Hematopoietic multipotent progenitor cell treated with erythropoietin and hydrocortisone succinate and interleukin-3 and kit ligand, for 4 days (in vitro differentiated cells): ENCODE measurements at places on chromosomes 16 and 17.

GRCh38 chr17:9204637-9205329 lies 183.5 kb downstream of the NTN1 start:
- peak; percentile 35 for DNase-seq

GRCh38 chr16:2535625-2536013 lies 2.2 kb upstream of the PDPK1 start:
- DNase-seq: no peak

- DNase-seq: no peak
Observed at GRCh38 chr16:1047123-1047522, 25.4 kb upstream of the SSTR5 start.

- DNase-seq: no peak
Observed at GRCh38 chr17:74454197-74455024, 12.0 kb upstream of the CD300A start.

GRCh38 chr16:23433261-23433920 lies 19.6 kb downstream of the COG7 start:
- DNase-seq: no peak

- no peak for DNase-seq
Observed at GRCh38 chr17:2034806-2035540, 5.0 kb downstream of the DPH1 start.

GRCh38 chr16:71966932-71967331 lies 33.3 kb downstream of the PKD1L3 start:
- no peak for DNase-seq

- no peak for DNase-seq
Observed at GRCh38 chr16:5002699-5003143, 31.0 kb downstream of the NAGPA start.

GRCh38 chr16:456891-457483 lies 31.5 kb downstream of the RAB11FIP3 start:
- peak; percentile 58 for DNase-seq

- no peak for DNase-seq
Observed at GRCh38 chr17:39143552-39144093, 7.8 kb downstream of the PLXDC1 start.

GRCh38 chr17:65618516-65618915 lies 57.1 kb upstream of the AXIN2 start:
- no peak for DNase-seq

GRCh38 chr16:51237207-51237606 lies 86.1 kb upstream of the SALL1 start:
- no peak for DNase-seq

DNA sequence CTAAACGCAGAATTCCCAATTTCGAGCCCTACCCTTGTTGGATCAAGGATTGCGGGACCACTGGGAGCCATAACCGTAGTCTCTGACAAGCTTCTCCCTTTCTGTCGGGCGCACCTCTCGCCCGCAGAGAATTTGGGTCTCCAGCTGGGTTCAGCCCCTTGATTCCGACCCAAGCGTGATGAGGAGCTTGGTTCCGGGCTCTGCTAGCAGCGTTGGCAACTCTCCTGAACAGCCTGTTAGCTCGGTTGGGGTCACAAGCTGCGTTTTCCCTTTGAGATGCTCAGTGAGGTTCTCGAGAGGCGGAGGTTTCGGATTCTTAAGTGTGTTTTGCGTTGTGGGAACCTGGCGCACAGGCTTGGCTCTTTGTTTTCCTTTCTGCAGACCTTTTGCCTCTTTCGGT lies 655 bp downstream of the ATXN1L start:
- DNase-seq: peak; percentile 37

DNA sequence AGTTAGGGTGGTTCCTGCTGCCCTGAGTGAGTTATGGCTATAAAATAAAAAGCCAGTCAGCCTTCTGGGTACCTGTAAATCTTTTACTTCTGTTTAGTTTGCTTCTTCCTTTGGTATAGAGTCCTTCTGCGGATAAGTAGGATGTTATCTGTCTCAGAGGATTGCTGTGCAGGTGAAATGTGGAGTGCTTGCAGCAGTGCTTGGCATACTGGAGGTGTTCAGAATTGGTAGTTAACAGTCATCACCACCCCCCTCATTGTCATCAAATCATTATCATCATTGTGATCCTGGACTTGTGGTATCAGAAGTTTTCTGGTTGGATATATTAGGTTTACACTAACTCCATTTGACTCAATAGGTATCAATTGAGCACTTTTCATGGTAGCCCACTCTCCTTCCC lies 2.6 kb downstream of the LCMT1 start:
- DNase-seq: no peak

DNA sequence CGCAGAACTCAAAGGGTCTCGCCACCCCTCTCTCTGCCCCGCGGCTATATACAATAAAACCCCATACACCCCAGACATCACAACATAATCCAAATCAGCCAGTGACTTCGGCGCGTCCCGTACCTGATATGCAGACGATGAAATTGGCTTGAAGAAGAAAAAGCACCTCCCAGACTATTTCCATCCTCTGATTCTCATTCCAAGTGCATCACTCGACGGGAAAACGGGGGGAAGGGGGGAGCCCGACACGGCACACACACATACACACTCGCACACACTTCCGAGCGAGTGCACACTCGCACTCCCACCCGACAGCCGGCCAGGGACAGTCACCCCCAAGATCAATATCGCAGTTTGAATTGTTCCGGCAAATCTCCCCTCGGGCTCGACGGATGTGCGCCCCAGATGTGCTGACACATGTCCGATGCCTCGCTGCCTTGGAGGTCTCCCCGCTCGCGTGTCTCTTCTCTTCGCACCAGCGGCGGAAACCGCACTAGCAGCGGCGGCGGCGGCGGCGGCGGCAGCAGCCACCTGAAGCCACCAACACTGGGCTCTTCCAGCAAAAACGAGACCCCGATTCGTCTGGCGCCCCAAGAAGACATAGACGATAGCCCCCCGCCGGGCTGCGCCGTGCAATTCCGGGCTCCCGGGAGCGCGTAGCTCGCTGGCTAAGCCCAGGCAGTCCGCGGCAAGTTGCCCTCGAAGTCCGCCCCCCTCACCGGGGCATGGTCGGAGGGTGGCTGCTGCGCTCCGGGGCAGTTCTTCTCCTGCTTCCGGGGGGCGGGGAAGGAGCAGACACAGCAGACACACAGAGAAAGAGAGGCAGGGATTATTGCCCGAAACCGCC lies 688 bp downstream of the CA10 start:
- peak; percentile 2 for DNase-seq

DNA sequence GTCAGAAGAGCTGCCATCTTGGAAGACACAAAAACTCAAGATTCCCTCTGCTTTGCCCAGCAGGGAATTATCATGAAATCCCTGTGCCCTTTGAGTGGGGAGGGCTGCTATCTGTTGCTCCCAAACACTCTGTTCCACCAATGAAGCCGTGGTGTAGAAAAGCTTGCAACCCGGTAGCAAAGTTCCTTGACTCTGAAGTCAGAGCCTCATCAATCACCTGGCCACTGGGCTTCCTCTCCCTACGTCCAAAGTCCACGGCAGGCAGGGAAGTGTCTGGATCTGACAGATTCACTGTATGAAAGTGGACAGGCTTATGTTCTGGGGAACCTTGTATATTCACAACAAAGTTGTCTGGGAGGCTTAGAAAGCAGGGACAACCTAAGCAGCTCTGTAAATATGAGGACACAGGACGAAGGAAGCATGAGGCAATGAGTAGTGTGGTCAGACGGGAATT lies 343.3 kb downstream of the SLC39A11 start:
- no peak for DNase-seq

- DNase-seq: no peak
Observed at GRCh38 chr16:54253118-54253517, 33.5 kb downstream of the IRX3 start.

DNA sequence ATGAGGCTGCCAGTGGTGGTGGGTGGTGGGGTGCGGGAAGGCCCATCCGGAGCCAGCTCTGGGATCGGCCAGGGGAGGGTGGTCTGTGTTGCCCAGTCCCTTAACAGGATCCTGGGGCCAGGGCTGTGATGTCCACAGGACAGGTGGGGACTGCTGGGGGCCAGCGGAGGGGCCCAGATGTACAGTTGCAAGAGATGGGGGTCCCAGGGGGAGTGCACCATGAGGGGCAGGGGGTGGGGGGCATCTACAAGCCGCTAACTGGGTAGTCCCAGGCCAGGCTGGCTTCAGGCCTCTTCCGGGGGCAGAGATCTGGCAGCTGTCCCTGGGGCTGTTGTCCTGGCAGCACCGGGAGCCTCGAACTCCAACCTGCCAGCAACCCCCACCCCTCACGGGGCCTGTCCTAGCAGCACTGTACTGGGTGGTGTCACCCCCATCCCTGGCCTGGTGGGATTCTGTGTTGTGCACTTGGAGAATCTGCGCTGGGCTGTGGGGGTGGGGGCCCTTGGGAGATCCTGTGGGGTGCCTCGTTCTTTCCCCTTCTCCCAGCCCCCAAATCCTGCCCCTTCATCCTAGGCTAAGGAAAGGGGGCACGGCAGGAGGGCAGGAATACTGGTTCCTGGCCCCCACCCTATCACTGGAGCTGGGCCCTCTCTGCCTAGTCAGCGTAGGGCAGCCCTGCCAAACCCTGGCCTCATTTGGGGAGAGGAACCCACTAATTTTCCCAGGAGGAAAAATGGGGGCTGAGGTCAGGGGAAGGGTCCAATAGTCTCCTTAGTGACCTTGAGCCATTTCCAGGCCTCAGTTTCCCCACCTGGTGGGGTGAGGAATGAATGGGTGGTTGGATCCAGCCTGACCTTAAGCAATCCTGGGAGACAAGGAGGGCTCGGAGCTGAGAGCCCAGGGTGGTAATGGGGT lies 1.4 kb downstream of the MTSS2 start:
- no peak for DNase-seq

- no peak for DNase-seq
Observed at GRCh38 chr17:56347639-56348038, 194.4 kb downstream of the ANKFN1 start.

- DNase-seq: no peak
Observed at GRCh38 chr17:69743091-69743490, 328.6 kb downstream of the MAP2K6 start.
